ENCODE measurements at places on chromosomes 13 and 19.
A peak's percentile ranks its signal among the peaks of the same experiment; 100 is the strongest.

- peak; percentile 98 for DNase-seq
Observed at GRCh38 chr19:35702223-35703012, 1.9 kb upstream of the ZBTB32 start.

GRCh38 chr13:112998521-112999280 is 29.7 kb downstream of the MCF2L start:
- no peak for DNase-seq

GRCh38 chr13:79361299-79361698 is 44.8 kb downstream of the RBM26 start:
- no peak for DNase-seq

GRCh38 chr13:32852526-32852925 is 163.7 kb upstream of the KL start:
- DNase-seq, result no peak

DNA sequence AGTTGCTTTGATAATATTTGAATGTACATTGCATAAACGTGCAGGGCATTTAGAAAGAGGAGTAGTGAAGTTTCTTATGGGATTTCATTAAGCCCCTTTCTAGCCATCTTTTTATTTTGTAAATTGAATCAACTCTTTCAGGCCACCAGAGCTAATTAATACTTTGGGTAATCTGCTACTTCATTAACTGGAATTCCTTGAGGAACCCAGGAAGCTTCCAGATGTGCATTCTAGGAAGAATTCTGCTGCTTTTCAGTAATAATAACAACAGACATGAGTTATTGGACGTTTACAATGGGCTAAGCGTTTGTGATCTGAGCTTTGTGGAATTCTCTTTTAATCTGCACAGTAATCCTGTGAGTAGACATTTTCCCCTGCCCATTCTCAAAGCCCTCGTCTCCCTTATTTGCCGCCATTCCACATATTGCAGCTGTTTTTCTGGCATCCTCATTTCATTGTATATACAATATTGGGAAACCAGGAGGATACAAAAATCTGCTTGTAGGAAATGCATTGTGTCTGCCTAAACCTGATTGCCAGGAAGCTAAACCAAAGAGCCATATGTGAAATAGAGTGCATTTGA is 103.9 kb downstream of the HS6ST3 start:
- no peak for DNase-seq

- peak; percentile 93 for DNase-seq
Observed at GRCh38 chr19:12766051-12766521, 9.3 kb downstream of the HOOK2 start.

DNA sequence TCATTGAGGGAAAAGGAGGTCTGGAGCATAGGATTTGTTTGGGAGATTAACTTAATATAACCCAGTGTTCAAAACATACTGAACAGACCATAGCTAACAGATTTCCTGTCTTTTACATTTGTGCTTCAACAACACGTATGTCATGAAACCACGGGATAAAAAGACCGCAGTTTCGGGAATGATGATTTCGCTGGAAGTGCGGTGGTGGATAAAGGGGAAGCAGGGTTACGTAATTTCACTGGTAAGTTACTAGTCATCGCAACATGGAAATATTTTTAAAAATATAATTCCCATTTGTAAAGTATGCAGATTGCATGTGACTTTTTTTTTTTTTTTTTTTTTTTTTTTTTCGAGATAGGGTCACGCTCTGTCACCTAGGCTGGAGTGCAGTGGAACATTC is 237.4 kb downstream of the LMO7 start:
- DNase-seq, result no peak

GRCh38 chr19:12666265-12667048 is at the start of the genes MAN2B1 and WDR83:
MAN2B1 (minus strand) TSS chr19:12666742; CDS start chr19:12666701, 41 bp downstream.
WDR83 (plus strand) TSS chr19:12666807; CDS start chr19:12669791, 2,984 bp downstream.
- peak; percentile 83 for DNase-seq

DNA sequence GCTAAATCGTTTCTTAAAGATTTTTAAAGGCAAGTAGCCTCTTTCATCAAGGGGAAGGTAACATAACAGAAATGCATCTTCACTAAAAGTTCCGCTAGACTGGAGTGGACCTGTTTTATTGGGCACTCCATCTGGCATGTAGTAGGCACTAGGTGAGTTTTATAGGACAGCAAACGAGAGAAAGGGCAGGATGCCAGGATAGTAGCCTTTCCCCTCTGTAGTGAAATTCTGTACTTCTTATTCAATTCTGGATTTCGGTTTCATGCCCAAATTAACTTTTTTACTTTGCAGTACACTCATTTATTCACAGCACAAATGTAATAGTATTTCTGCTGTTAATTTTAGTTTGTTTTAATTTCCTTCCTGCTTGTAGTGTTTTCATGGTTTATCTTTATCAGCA is 45.2 kb downstream of the GPR180 start:
- DNase-seq, result no peak

DNA sequence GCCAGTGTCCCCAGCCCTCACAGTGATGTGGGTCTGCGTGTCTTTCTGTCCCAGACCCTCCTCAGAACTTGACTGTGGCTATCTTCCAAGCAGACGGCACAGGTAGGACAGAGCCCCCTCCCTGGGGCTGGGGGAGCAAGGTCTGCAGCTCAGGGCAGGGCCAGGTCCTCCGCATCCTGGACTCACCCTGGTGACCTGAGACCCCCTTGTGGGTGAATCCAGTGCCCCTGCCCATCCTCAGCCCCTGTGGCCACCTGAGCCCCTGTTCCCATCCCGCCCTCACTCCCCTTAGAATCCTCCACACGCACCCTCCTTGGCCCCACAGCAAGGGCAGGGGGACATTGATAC is 39.0 kb upstream of the CD33 start:
- no peak for DNase-seq

DNA sequence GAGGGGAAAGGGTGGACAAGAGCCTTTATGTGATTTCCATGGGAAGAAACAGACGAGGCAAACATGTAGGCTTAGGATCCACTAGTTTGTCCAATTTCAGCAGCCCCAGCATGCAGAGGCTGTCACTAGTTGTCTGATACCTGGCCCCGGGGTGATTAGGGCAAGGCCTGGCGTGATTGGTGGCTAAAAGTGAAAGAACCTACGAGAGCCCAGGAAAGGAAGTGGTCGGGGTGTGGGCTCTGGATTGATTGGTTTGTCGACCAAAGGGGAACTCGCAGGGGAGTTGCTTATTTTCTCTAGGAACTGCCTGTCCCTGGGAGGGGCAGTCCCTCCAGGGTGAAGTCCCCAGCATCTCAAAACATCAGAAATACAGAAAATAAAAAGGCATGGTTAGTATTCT is 64.2 kb upstream of the UQCRFS1 start:
- peak; percentile 28 for DNase-seq

DNA sequence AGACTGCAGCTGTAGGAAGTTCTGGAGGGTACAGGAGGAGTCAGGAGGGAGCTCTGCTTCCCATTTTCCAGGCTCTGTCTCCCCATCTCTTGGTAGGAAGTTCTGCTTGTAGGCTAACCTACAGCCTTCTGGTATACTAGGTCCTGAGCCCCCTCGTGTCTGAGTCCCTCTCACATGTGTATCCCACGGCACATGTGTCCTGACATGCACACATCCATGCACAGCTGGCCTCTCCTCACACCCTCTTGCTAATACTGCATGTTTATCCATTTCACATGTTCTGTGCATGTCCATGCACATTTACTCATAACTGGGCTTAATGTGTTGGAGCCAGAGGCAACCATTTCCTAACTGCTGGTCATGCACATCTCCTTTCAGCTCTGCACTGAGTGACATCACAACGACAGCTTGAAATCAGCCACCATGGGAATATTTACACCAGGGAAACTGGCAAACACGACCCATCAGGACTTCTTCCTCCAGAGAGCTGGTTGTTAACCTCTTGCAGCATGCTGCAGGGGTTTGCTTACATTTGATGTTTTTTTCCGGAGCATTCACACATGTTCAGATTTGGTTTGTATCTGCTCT is 3.0 kb downstream of the CD209 start:
- peak; percentile 15 for DNase-seq

- no peak for DNase-seq
Observed at GRCh38 chr13:48829536-48829935, 146.2 kb upstream of the FNDC3A start.

DNA sequence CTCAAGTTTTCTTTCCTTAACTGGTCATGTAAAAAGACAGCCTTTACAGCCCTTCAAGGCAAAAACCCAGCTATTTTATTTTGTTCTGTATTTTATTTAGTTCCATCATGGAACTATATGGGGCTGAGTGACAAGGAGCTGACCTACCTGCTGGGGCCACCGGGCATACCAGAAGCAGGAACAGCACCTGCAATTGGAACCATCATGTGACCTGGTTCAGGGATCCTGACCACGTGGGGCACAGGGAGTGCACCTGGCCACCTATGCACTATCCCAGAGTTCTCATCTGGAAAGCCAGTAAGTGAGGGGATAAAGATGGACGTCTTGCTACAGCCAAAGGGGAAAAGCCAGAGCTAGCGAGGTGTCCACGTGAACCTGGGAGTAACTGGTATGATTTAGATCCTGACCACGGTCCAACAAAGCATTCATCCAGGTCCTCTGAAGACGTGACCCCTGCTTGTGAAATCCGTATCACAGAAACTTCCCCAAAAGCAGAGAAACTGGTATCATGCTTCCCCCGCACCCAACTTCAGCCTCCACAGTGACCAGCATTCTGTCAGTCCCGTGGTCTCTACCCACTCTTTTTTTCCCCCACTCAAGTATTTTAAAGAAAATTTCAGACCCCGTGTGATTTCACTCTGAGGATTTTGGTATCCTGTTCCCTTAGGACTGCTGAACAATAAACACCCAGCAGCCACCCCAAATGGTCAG is 40.5 kb upstream of the SLC15A1 start:
- no peak for DNase-seq

GRCh38 chr19:51627491-51628138 is 2.6 kb downstream of the SIGLEC5 start:
- no peak for DNase-seq

- peak; percentile 76 for DNase-seq
Observed at GRCh38 chr19:40466219-40466984, 399 bp upstream of the SPTBN4 start.

DNA sequence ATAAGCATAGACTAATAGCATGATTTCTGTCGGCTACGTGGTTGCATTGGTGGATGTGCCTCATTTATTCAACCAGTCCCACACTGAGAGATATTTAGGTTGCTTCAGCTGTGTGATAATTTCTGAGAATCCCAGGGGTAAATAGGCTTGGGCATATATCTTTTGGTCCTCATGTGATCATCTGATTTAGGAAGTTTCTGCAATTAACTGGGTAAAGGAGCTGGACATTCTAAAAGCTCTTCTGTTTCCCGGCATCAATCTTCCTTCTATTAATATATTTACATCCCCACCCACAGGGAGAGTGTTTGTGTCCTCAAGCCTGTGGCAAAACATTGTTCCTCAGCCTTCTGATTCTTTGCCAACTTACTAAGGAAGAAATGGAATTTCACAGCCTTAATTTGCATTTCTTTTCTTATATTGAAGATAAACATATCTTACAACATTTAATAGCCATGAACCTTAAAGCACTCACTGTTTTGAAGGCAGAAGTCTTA is 431.6 kb downstream of the RFC3 start:
- DNase-seq, result no peak

All from sigmoid colon (tissue), 7 donors.